ENCODE measurements at places on chromosomes 7 and 10.
A peak's percentile ranks its signal among the peaks of the same experiment; 100 is the strongest.

- DNase-seq: no peak
Measured at GRCh38 chr7:31935124-31936054, 134.8 kb downstream of the PDE1C start.

GRCh38 chr10:97136756-97137155 lies 49.0 kb downstream of the SLIT1 start:
- no peak for DNase-seq

- no peak for DNase-seq
Measured at GRCh38 chr10:88200312-88201032, 337.0 kb downstream of the PTEN start.

- DNase-seq: no peak
Measured at GRCh38 chr10:131201741-131202515, 109.6 kb downstream of the TCERG1L start.

- DNase-seq: no peak
Measured at GRCh38 chr7:151498495-151498894, 21.2 kb downstream of the RHEB start.

DNA sequence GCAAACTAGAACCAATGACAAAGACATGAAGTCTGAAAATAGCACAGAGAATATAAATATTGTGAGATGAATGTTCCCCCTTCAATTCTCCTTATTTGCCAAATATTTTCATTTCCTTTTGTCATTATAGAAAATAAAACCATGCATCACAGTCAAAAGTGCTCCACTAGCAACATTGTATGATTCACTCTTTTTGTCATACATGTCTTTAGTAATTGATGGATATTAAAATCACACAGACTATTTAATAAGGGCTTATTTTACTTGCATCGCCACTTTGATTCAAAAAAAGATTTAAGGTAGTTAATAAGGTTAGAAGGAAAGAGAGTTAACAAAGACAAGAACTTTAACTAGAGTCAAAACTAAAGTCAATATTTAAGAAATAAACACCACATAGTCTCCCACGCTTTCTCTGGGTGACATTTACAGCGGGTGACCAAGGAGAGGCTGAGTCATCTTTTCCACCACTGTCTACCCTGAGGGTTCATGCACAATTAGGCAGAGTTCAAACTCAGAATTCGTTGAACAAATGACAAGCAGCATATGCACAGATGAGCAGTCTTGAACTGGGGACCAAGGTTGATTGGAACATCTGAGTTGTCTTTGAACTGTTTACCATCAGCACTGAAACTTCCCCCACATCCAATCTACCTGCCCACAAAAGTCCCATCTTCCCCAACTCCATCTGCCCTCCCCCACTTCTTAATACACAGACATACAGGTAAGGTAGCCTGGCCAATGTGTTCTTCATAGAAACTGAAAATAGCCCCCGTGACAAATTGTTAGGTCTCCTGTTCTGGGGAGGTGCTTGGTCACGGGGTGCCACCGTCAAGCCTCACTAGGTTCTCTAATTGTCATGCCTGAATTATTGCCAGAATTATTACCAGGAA lies 42.5 kb downstream of the C7orf25 start:
- DNase-seq: no peak

- no peak for DNase-seq
Measured at GRCh38 chr10:114174695-114175188, 739 bp upstream of the CCDC186 start.

GRCh38 chr10:129761197-129761972 lies 202.7 kb downstream of the EBF3 start:
- DNase-seq: no peak

GRCh38 chr7:27083646-27084045 lies 12.2 kb downstream of the HOXA1 start:
- no peak for DNase-seq

DNA sequence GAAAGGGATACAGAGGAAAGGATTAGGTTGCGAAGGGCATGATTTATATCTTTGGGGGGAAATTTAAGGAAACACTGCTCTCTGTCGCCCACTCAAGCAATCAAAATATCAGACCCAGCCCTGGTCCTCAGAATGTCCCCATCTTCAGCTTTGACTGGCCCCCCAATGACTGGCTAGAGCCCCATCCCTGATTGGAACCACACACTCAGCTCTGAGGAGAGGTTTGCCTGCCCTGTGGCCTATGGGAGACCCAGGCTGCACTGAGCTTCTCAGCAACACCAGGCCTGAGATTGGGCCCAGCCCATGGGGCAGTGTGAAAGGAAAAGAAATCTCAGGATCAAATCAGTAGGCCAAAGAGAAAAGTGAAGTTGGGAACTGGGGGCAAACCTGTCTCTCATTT lies 69.5 kb downstream of the ADCYAP1R1 start:
- DNase-seq: no peak

DNA sequence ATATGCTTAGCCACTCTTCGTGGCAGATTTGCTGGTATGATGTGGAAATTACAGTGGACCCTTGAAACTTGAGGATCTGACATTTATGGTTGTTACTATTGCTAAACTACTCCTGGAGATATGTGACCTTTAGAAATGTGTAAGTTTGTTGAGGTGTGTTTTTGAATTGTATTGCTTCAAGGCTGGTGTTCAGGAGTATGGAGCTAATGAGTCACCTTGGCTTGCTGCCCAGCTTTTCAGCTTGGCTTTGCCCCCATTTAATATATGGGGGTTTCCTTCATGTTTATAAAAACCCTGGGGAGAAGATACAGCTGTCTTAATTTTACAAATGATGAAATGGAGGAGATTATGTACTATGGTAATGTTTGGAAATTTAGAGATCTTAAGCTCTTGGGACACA lies 11.6 kb downstream of the HBP1 start:
- DNase-seq: no peak

- DNase-seq: no peak
Measured at GRCh38 chr7:86372262-86372661, 271.4 kb upstream of the GRM3 start.

- DNase-seq: no peak
Measured at GRCh38 chr7:70383066-70383782, 748.7 kb upstream of the GALNT17 start.

DNA sequence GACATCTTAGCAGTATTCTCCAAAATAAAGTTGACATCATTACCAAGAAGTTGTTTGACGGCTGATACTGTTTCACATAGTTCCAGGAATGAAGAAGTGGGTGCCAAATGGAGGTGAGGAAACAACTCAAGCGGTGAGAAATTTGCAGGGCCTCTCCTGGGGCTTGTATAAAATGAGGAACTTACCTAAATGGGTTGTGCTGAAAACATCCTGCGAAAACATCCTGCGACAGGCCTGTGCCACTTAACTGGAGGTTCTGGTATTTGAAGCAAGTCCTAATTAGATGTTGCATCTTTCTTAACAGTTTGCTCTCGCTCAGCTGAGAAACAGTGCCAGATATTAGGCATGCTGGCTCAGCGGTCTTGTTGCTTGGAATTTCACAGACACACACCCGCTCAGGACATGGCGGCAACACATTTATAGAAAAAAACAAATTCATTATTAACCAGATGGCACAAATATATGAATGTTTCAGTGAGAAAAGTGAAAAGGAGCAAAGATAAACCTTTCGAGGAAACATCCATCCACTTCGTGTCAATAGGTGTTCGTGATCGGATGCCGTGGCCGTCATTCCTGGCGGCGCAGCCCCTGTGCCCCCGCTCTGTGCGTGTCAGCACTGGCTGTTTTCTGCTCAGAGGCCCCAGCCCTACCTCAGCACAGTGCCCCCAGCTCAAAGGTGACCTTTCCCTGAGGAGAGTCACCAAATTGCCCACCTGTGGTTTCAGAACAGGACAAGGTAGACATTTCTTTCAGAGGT lies 48.1 kb downstream of the CDC123 start:
- no peak for DNase-seq

DNA sequence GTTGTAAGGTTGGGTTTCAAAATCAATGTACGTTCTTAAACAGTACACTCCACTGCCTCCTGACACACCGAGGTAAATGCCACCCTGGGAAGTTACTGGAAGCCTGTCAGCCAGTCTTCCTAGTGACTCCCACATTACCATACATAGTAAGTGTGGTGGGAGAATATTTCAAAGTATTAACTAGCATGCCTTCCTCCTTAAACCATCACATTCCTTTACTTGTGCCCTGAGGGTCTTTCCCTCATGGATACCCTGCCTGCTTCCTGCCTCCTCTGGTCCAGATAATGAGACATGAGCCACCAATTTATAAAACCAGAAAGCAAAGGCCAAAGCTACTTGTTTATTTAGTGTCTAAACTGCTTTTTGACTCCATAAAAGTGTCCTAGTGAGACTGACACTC lies 23.3 kb upstream of the SORCS3 start:
- no peak for DNase-seq

- DNase-seq: peak; percentile 32
Measured at GRCh38 chr7:40232242-40232893, 97.6 kb downstream of the SUGCT start.

DNA sequence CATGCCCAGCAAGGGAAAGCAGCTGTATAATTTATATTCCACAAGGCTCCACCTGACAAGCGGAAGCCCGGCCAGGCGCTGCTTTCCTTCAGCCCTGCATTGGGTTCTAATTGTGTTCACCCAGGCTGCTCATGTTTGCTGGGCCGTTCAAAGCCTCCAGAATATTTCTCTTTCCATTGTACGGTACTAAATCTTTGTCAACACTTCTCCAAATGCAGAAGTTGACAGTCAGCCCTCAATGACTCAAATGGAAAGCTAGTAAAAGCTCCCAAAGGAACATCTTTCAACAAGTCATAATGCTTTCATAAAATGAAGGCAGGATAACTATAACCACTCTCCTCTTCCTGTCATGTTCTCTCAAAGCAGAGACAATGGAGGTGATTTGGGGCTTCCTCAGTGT lies 17.8 kb upstream of the CPXM2 start:
- no peak for DNase-seq

DNA sequence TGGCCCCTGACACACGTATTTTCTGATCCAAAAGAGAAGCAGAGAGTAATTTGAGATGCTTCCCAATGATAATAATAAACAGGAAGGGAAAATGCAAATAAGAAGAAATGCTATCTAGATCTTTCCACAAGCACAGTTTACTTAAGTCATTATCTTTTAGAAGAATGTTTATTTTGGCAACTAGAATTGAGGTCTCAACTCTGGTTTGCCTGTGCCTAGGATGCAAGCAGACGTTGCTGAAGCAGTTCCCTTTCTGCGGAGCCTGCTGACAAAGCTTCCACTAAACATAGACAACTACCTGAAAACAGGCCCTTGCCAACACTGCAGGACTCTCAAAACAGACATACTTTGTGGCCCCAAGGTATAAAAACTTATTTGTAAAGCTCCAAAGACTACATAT lies 315.8 kb upstream of the POM121L12 start:
- DNase-seq: no peak

DNA sequence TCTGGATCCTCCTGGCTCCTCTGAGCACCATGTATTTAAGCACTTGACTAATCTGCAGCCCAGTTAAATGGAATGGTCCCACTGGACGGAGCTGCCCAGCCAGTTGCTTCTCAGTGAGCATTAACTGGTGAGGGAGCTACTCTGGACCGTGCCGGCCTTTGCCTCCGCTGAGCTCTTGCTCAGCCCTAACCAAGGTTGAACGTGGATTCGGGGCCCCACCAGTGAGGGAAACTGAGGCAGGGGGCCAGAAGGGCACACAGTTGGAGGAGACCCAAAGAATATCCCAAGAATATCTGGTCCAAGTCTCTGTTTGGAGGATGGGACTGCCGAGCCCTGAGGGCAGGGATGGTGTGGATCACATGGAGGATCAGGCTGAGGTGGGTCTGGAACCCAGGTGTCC lies 13.7 kb downstream of the ADCYAP1R1 start:
- DNase-seq: no peak

DNA sequence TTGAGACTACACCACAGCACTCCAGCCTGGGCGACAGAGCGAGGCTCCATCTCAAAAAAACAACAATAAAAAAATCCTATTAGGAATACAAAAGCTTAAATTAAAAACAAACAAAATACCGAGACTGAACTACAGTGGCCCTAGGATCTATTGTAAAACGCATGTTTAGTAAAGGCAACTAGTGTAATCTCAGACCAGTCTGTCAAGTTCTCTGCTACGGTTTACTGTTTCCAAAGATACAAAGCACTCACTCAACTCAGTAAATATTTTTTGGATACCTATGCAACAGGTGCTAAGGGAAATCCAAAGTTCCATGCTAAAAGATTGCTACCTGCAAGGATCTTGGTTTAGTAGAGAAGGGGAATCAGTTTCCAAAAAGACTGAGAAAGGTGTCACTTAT lies 3.4 kb upstream of the MIOS start:
- DNase-seq: no peak

DNA sequence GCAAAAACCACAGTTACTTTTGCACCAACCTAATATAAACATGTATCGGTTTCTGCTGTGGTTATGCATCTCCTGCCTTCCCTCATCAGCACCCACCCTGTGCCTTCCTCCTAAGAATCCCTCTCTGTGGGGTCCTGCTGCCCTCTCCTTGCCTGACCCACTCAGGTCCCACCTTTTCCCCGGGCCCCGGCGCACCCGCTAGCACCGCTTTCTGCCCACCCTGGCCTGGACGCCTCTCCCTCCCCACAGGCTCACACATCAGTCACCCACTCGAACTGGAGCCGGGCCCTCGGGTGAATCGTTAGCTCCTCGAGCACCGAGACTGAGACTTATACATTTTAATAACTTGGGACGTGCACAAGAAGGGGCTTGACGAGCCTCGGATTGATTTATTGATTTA lies 110.5 kb downstream of the ADARB2 start:
- DNase-seq: no peak

- DNase-seq: no peak
Measured at GRCh38 chr7:25436413-25436812, 208.1 kb upstream of the NPVF start.

GRCh38 chr7:17943006-17943405 lies 2.7 kb upstream of the SNX13 start:
- DNase-seq: no peak

GRCh38 chr10:87696922-87697745 lies 37.5 kb downstream of the PAPSS2 start:
- no peak for DNase-seq

- DNase-seq: no peak
Measured at GRCh38 chr7:155230169-155230593, 67.5 kb upstream of the INSIG1 start.

- no peak for DNase-seq
Measured at GRCh38 chr10:97319671-97320479, 804 bp downstream of the FRAT1 start.

- no peak for DNase-seq
Measured at GRCh38 chr7:81234896-81235295, 316.0 kb upstream of the SEMA3C start.

GRCh38 chr10:24444337-24444736 lies 235.4 kb downstream of the KIAA1217 start:
- no peak for DNase-seq

DNA sequence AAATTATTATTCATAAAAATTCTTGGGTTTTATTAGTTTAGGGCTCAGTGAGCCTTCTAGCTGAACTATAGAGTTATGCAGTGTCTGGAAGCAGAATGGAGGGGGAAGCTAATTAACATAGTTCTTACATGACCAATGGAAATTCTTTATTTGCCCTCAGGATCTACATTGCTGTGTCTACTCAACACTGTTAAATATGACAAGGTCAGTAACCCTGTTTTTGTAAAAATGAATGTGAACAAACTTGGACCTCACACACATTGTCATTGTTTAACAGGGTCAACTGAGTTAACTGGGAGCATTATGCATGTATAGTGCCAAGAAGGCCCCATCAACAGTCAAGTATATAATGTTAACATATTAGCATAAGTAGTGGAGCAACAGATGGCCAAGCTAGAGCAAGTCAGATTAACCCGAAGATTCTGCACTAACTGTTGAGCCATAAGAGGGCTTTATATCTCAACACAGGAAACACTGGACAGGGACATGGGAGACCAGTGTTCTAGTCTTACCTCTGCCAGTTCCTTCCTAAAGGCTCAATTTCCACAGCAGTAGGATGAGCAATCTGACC lies 122.5 kb upstream of the SEM1 start:
- no peak for DNase-seq
